ELR (cell line): ENCODE measurements at places on chromosomes 13 and 19.
A peak's percentile ranks its signal among the peaks of the same experiment; 100 is the strongest.

DNA sequence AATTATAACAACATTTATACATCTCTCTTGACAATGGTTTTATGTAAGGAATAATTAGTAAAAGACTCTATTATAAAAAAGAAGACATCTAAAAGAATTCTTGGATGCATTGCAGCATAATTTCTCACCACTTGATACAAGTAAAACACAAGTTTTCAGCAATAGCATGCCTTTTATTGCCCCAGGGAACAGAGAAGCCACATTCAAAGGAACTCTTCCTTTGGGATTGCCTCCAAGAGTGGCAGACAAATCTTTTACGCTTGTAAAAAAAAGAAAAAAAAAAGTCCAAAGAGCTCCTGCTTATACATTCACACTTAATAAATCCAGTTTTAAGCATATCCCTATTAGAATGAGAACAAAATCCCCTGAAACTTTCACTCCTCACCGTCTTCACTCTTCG, 2357.8 kb upstream of the PCDH20 start:
- DNase-seq, result no peak

GRCh38 chr13:22495819-22496218, 685.0 kb upstream of the SGCG start:
- no peak for DNase-seq

DNA sequence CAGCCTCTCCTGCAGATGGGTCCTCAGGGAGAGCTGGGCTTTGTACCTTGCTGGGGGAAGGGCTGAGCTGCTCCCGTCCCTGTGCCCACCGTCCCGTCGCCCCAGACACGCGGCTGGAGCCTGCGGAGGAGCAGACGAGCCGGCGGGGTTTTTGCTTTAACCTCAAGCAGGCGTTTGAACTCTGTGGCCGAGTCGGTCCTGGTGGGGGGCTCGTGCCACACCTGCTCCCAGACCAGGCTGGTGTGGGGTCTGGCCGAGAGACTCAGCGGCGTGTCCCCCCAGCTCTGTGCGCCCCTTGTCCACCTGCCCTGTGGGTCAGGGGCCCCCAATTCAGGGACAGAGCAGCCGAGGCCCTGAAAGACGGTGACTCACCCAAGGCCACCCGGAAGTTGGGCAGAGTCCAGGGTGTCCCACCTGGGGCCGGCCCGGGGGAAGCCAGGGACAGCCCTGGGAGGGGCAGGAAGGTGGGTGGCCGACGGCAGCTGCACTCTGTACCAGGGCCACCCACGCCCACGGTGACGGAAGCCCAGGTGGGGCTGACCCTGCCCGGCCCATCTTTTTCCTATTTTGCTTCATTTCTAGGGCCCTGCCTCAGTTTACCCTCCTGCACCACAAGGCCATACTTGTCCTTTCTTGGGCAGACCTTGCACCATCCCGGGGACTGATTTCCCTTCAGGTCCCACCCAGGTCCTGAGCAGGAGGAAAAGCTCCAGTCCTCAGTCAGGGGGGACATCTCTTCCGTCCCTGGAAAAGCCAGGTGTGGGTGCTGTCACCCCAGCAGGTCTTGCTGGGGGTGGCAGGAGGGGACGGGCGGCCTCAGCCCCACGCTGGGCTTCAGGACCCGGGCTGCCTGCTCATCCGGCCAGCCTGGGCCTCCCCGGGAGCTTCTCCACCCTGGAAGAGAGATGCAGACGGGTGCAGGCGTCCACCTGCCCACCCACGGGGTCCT, 5.3 kb downstream of the EFNA2 start:
- DNase-seq, result no peak

- DNase-seq, result no peak
Measured at GRCh38 chr13:42114912-42115311, 66.5 kb downstream of the DGKH start.

GRCh38 chr13:75139291-75139690, 342.7 kb downstream of the TBC1D4 start:
- no peak for DNase-seq

- no peak for DNase-seq
Measured at GRCh38 chr13:95246292-95247082, 54.8 kb downstream of the ABCC4 start.

DNA sequence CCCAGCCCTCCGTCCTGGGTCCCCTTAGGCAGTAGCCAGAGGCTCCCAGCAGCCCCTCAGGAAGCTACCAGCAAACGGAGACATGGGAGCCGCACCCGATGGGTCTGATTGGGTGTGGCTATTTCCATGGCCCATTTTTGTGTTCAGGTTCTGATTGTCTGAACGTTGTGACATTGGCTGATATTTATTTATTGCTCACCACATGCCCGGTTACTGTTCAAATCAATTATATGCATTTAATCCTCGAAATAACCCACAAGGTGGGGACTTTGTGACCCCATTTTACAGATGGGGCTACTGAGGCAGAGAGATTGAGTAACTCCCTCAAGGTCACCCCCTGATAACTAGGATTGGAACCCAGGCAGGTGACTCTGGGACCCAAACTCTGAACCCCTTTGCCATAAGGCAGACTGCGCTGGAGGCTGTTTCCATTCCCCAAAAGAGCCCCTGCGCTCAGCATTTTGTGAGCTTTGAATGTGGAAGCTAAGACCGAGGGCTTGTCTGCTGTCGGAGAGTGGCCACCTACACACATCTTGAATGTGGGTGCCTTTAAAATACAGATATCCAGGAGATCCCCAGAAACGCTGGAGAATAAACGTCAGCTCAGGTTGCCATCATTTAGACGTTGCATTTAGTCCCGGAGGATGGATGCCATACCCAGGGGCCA, 13.6 kb upstream of the MCF2L start:
- DNase-seq, result no peak

- DNase-seq, result no peak
Measured at GRCh38 chr19:45924891-45925447, 10.4 kb upstream of the NANOS2 start.

GRCh38 chr13:65650321-65650720, 1579.8 kb downstream of the PCDH9 start:
- no peak for DNase-seq

GRCh38 chr19:54518844-54519243, 16.2 kb downstream of the LAIR2 start:
- peak; percentile 10 for DNase-seq

- DNase-seq, result no peak
Measured at GRCh38 chr13:41420146-41420545, 37.2 kb upstream of the RGCC start.

GRCh38 chr13:49308921-49309408, 61.2 kb downstream of the CDADC1 start:
- no peak for DNase-seq

GRCh38 chr13:34522808-34523207, 419.3 kb upstream of the NBEA start:
- no peak for DNase-seq

GRCh38 chr13:55483626-55484158, 1657.0 kb upstream of the PRR20A start:
- DNase-seq, result no peak

- DNase-seq, result no peak
Measured at GRCh38 chr13:111175935-111176334, 60.8 kb downstream of the ARHGEF7 start.

DNA sequence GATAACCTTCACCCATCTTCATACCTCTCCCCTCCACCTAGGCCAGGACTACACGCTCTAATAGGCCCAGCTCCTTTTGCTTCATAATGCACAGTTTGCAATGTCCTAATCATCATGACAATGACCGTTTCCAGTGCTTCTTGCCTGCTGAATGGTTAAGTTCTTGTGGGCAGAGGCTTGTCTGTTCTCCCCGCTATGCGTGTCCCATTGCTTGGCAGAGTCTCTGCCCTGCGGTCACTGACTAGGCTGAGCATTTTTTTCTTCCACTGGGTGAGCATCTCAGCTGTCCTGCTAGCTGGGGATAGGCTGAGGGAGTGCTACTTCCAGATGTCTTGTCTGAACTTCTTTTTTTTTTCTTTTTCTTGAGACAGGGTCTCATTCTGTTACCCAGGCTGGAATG, 314.7 kb downstream of the UQCRFS1 start:
- no peak for DNase-seq

GRCh38 chr19:41753159-41753558, 2.2 kb upstream of the CEACAM6 start:
- DNase-seq, result peak; percentile 48

- no peak for DNase-seq
Measured at GRCh38 chr19:58037927-58038687, 4.3 kb downstream of the ZSCAN1 start.

- DNase-seq, result peak; percentile 50
Measured at GRCh38 chr13:42007844-42008243, 40.6 kb upstream of the DGKH start.

DNA sequence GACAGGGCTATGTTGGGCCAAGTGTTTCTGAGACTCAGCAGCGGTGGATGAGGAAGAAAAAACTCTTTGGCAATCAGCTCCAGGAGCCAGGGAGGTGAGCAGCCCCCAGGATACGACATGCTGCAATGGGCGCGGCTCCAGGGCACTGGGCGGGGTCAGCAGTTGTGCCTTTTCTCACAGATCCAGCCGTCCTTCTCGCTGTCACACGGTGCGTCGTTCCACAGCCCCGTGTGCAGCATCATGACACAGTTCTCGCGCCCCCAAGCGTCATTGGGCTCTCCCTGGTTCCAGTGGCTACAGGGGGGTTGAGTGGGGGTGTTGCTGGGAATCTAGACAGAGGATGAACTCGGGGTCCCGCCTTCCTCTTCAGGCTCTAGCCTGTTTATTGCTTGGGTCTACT, 2.7 kb downstream of the CLEC4G start:
- no peak for DNase-seq

GRCh38 chr13:49859560-49859959, 67.1 kb upstream of the KPNA3 start:
- peak; percentile 99 for DNase-seq

DNA sequence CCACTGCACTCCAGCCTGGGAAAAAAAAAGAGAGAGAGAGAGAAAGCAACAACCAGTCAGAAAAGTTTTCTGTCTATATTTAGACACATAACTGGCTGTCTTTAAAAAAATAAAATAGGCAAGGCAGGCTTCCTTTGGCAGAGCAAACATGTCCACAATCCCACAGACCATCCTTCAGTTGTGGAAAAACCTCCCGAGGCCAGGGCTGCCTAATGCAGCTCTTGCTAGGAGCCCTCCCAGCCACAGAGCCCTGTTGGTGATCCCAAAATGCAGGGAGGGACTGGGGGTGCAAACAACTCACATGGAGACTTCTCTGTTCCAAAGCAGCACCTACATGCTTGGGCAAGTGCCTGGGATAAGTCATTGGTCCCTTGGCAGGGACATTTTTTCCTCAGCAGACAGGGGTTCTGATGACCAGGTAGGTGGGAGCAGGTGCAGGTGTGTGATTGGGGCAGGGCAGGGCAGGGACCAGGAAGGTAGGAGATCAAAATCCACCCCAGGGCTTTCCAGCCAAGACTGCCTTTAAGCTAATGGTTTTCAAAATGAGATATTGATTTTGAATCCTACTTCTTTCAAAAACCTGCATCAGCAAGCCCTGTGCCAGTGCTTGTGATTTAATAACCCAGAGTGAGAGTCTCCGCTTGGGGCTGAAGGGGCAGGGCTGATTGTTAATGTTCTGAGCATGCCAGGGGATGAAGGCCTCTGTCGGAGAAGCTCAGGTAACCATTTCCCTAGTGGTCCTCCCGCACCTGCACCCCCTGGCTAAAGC, 178.5 kb downstream of the USP12 start:
- no peak for DNase-seq

GRCh38 chr13:111977179-111977506, 89.8 kb upstream of the SOX1 start:
- no peak for DNase-seq

- DNase-seq, result peak; percentile 69
Measured at GRCh38 chr19:46841458-46842083, 9.1 kb downstream of the AP2S1 start.

GRCh38 chr19:31880283-31880682, 465.1 kb upstream of the ZNF507 start:
- no peak for DNase-seq

- DNase-seq, result peak; percentile 28
Measured at GRCh38 chr19:43639519-43640423, at the start of gene CADM4. CADM4 (minus strand) TSS chr19:43639850; CDS start chr19:43639790, 60 bp downstream.

- peak; percentile 41 for DNase-seq
Measured at GRCh38 chr13:111049791-111050538, 65.1 kb upstream of the ARHGEF7 start.

DNA sequence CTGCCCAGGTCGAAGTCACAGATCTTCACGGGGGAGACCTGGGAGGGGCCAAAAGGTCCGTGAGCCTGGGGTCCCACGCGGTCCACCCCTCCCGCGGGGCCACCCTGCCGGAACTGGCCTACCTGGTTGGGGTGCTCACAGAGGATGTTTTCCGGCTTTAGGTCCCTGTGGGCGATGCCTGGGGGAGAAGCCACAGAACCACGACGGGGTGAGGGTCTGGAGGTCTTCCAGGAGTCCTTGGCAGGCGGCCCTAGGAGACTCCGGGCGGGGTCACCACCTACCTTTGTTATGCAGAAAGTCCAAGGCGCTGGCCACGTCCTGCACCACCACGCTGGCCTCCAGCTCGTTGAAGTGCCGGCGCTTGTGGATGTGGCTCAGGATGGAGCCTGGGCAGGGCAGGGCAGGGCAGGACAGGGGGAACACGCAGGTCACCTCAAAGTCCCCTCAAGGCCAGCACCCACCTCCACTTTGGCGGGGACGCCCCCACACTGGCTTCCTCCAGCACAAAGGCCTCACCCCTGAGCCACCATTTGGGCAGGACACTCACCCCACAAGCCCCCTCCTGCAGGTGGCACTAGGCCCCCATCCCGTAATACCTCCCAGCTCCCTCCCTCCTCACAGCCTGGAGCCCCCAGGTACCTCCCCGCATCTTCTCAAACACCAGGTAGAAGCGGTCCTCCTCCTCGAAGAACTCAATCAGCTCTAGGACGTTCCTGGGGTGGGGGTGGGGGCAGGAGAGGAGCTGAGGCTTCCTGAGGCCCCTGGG, 8.4 kb downstream of the MKNK2 start:
- no peak for DNase-seq

- peak; percentile 28 for DNase-seq
Measured at GRCh38 chr19:42325896-42326771, 699 bp downstream of the MEGF8 start.

DNA sequence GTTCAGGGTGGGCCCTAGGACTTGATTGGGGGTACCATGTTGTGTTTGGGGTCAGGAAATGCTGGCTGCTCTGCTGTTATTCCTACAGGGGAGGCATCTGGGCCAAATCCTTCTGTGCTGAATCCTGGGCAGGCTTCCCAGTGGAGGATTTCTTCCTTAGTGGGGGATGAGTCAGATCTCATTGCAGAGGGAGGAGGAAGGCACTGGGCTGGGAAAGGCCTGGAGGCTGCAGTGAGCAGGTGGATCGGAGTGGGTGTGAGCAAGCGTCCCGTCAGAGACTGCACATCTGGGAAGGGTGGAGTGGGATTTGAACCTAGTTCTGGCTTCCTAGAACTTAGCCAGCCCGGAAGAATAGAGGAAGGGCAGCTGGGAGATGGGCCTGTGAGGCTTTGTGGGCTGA, 11.5 kb downstream of the CCDC124 start:
- DNase-seq, result peak; percentile 91

DNA sequence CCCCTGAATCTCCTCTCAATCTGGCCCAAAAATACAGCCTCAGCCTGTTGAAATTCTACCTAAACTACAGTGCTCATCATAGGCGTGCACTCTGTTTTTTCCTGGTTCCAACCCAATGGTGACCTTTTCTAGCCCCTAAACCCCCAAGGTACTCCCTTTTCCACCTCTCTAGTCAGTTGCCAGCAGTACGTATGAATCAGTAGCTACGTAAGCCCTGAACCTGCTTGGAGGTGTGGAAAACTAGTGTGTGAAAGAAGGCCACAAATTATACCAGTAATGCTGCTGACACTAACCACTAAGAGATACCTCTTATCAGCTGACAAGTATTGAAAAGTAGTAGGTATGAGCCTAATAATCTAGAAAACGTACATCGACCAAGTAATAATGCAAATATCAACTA, 60.9 kb downstream of the FOXO1 start:
- DNase-seq, result no peak
